ENCODE measurements at places on chromosomes 1 and 21.

DNA sequence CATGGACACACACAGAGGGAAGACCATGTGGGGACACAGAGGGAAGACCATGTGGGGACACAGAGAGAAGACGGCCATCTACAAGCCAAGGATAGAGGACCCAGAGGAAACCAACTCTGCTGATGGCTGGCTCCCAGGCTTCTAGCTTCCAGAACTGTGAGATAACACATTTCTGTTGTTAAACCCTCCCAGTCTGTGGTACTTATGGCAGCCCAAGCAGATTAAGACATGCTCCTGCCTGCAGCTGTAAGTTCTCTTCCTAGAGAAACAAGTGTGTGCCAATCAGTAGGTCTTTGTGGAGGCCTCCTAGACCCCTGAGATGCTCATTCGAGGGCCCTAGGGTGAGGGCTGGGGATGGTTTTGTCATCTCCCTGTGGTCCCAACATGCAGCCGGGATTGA, 2.7 kb downstream of the AGT start:
- no peak for DNase-seq

GRCh38 chr1:154944401-154945159, 8.1 kb upstream of the PMVK start:
- no peak for DNase-seq

GRCh38 chr1:231494439-231495110, 33.9 kb upstream of the TSNAX start:
- no peak for DNase-seq

- no peak for DNase-seq
Measured at GRCh38 chr21:36828891-36829515, 130.1 kb downstream of the SIM2 start.

GRCh38 chr1:94033849-94034248, 87.1 kb downstream of the ABCA4 start:
- DNase-seq, result no peak

DNA sequence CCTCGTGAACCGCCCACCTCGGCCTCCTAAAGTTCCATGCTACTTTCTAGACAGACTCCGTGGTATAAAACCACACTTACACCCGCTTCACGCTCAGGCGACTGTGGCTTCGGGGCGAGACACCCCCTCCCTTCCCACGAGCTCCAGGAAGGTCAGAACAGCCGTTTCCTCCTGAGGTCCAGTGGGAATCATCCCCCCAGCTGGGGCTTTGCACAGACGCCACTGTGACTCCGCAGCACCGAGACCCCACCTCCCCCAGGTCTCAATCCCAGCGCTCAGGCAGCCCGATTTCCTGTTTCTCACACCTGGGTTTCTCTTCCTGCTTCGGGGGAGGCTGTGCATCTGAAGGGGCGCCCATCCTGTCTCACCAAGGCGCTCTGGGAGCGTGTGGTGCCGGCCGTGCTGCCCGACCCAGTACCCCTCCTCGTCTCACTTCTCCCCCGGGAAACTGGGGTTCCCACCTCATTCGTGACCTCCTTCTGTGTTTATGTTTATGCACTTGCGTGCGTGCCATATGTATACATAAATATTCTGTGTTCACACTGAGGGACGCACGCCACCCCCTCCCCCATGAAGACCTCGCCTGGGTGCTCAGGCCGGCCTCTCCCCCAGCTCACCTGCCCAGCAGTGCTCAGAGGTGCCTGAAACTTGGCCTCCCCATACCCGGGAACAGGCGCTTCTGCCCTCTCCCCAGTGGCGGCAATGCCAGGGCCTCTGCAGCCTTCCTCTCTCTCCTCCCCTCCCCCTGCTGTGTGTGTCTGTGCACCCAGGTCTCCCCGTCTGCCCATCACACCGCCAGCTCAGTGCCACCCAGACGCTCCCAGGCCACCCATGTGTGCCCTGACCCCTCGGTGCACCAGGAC, 14.6 kb downstream of the SLC35E2B start:
- peak; percentile 22 for DNase-seq
